ENCODE measurements at places on chromosomes 2 and 18. TPM values are rescaled to one million over a fixed set of nuclear protein-coding genes. Genes with fewer than 3 reads are reported as not detected.

Gene EFR3B
- 0.47 TPM for total RNA-seq

Gene HRH4
- not detected for total RNA-seq

Gene IL36A
- total RNA-seq, result not detected

Gene CCDC85A
- 0.43 TPM for total RNA-seq

Gene INHBB
- total RNA-seq, result 1.6 TPM
